Panc1 (cell line): ENCODE measurements at places on chromosomes 4 and X. TPM values are rescaled to one million over a fixed set of nuclear protein-coding genes. Genes with fewer than 3 reads are reported as not detected.
A peak's percentile ranks its signal among the peaks of the same experiment; 100 is the strongest.

DNA sequence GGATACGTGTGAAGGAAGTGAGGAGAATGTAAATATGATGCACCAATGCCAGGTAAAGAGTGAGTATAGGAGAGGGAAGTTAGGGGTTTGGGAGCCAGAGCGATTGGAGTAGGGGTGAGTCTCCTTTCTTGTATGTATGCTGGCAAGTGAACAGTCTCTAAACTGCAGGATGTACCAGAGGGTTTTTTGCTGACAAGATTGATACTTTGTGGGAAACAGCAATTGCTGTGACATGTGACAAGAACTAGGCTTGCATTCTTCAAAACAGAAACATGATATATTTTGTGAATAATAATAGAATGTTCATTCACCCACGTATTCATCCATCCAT is 706 bp downstream of the CHIC1 start:
- no peak for DNase-seq

- DNase-seq: peak; percentile 10
Observed at GRCh38 chr4:80538276-80538926, 202.9 kb downstream of the CFAP299 start.

Gene ZFYVE28
- total RNA-seq: 11.9 TPM

DNA sequence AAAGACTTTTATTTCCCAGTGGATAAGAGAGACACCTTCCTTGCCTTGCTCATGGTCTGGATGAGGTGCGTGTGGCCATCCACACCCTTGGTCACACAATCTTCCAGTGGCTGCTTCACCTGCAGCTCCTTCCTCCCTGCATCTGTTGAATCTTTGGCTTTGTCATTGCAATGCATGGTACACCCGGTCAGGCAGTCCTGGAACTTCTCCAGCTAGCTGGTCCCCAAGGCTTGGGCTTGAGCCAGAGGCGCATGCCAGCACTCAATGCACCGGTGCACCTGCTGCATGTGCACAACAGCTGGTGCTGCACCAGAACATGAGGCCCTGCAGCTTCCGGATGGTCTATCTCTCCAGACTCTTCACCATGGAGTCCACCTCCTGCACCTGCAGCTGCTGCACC is 31.7 kb downstream of the SCML1 start:
- no peak for DNase-seq

DNA sequence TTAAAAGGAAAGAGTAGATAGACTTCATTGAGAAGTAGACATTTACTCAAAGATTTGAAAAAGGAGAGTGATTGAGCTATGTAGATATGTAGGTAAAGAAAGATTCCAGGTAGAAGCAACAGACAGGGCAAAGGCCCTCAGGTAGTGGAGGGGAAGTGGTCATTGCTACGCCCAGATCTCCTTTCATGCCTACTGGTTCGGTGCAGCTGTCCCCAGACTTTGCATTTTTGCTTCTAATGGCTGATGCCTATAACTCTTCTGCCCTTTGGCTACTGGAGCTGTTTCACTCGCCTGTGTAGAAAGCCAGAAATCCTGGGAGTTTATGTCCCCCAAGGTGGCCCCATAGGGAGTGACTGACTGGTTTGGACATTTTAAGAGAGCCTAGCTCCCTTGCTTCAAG is 16.9 kb upstream of the ARMCX2 start:
- DNase-seq: no peak

Gene VCX3B
- not detected for total RNA-seq

Gene MSMO1
- total RNA-seq: 53.9 TPM

- DNase-seq: no peak
Observed at GRCh38 chrX:114717921-114718320, 134.0 kb downstream of the HTR2C start.

DNA sequence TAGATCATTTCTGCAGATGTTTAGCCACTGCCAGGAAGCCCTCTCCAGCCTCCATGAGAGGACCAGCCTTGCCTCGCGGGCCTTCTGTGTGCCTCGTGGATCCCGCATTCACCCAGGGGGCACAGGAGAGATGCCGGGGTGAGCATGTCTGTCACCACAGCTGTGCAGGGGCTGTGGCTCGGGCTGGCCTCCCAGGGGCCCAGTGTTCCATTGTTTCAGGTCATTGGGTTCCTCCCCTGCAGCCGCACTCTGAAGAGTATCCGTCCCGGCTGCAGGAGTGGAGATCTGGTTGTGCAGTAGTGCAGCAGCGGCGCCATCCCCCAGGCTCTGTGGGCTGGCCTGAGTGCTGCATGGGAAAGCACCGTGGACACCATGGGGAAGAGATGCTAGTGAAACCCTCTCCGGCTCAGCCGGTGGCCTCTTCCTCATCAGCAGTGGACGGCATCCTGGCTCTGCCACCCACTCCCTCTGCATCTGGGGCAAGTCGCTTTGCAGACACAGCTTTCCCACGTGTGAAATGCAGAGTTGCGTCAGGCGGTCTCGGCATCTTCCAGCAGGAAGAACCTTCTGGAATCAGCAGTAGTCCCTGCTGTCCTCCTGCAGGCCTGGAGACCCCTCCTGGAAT is 29.1 kb downstream of the TBC1D14 start:
- no peak for DNase-seq

GRCh38 chr4:25760518-25761157 is 102.2 kb downstream of the SEL1L3 start:
- DNase-seq: no peak

Gene MAGEA3
- 0.21 TPM for total RNA-seq

Gene RASGEF1B
- not detected for total RNA-seq

DNA sequence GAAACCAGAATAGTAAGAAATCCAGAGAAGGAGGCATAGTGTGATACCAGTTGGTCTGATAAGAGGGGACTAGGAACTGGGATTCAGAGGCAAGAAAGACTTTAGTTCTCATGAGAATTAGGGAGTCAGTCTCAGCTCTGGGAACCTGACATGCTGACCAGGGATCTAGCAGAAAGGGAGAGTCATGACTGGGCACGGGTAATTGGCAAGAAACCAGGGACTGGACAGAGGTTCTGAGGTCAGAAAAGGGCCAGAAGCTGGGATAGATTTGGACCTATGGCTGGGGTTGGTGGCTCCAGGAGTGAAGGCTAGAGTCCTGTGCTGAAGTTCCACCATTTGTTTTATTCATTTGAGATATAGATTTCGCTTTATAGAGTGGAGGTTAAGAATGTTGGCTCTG is 110.2 kb upstream of the C1GALT1C1 start:
- DNase-seq: no peak

GRCh38 chr4:13641084-13641483 is 13.6 kb upstream of the BOD1L1 start:
- no peak for DNase-seq

DNA sequence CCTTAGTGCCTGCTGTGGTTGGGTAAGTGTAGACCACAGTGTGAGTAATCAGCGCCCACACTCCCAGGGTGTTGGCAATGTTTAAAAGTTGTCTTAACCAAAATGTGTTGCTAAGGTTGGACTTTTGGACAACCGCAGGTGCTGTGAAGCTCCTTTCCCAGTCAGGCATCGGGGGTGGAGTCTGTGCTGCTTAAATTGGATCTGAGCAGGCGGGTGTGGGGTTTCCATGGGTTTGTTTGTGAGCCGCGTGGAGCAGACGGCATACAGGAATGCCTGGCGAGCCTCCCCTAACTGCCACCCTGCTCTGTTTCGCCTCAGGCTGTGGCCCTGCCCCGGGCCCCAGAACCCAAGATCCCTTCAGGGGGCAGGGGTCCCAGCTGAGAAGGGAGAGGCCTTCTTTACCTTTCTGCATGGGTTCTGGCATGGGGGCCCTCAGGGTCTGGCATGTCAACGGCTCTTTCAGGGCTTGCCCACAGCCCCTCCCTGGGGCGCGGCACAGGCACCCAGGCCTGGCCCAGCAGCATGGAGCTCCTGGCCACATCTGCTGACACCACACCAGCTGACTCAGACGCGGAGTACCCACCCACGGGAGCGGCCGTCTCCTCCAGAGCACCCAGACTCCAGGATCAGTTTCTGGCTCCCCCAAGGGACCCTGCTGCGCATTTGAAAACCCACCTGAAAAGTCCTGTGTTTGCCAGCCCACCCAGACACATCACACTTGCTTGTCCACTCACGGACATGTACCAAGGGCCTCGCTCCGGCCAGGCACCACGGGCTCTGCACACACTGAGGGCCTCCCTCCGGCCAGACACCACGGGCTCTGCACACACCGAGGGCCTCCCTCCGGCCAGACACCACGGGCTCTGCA is 5.1 kb upstream of the SPON2 start:
- DNase-seq: no peak

DNA sequence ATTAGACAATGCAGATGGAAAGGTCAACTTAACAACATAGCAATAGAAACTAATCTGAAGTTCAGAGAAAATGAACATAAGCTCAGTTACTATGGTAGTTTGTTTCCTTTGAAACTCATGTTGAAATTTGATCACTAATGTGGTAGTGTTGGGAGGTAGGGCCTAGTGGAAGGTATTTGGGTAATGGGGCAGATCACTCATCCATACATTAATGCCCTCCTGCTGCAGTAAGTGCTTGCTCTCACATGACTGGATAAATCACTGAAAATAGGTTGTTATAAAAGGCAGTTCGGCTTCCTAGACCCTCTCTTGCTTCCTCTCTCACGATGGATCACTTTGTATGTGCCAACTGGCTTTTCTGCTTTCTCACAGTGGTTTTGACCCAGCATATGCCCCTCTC is 567.4 kb upstream of the GALNT7 start:
- DNase-seq: no peak

Gene TLR8
- total RNA-seq: not detected

DNA sequence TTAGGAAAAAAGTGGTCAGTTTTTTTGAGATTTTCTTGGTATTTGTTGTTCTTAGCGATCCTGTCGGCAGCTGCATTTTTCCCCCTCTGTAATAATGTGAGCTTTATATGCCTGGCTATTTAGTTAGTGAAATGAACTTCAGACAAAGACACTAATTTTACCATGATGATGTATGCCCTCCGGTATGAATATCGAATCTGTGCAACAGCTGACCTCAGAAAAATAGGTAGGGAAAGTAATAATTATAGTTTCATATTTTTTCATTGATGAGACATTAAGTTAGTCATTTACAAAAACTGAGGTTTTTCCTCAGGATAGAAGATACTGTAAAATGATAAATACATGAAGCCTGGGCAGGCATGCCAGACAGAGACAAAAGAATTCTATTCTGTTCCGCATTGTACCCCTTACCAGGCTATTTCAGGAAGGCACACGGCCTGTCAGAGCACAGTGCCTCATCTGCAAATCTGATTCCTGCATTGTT is 155.8 kb downstream of the SHROOM3 start:
- DNase-seq: no peak

- no peak for DNase-seq
Observed at GRCh38 chr4:15901998-15902397, 36.5 kb downstream of the FGFBP1 start.

GRCh38 chr4:47913861-47914219 is 543 bp downstream of the NFXL1 start:
- no peak for DNase-seq

GRCh38 chr4:173943547-173943946 is 339.9 kb downstream of the FBXO8 start:
- no peak for DNase-seq

Gene TMEM255A
- 0.31 TPM for total RNA-seq

Gene GNRHR
- not detected for total RNA-seq

DNA sequence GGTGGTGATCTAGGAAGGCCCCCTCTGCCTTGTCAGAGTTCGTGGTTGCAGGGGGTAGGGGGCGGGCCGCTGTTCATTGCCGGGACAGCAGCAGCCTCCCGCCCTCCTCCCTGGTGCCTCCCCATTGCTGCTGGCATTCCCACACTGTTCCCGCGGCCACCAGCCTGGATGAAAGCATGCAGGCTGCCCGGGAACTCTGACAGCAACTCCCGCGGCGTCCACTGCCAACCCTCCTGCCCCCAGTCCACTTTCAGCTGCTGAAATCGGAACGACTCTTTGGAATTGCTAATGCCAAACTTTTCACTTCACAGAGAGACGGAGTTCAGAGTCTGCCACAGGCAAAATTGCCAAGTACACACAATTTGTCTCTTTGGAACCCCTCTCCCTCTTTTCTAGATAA is 121.9 kb downstream of the BEND2 start:
- DNase-seq: no peak

GRCh38 chr4:72340803-72341431 is 228.1 kb downstream of the ADAMTS3 start:
- DNase-seq: no peak

Gene AR
- 0.05 TPM for total RNA-seq

- DNase-seq: no peak
Observed at GRCh38 chr4:94978904-94979303, 221.1 kb downstream of the BMPR1B start.

- no peak for DNase-seq
Observed at GRCh38 chr4:145694929-145695328, 15.0 kb downstream of the C4orf51 start.

GRCh38 chr4:47012676-47013075 is 18.7 kb upstream of the GABRB1 start:
- DNase-seq: no peak

DNA sequence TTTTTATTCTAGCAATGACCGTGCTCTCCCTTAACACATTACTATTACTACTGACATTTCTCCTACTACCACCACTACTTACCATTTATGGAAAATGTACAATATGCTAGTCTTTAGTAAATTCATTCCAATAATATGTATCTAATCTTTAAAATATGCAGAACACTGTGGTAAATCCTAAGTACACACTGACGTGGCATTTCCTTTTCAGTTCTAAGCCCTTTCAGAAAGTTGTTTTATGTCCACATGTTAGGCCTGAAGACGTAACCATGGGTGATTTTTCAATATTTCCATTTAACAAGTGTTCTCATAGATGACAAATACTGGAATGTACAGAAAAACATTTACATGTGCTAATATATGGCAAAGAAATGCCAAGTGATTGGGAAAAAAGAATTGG is 268.6 kb upstream of the SLIT2 start:
- DNase-seq: no peak

GRCh38 chr4:7423391-7423790 is 11.3 kb downstream of the PSAPL1 start:
- DNase-seq: no peak

Gene CSN2
- not detected for total RNA-seq

DNA sequence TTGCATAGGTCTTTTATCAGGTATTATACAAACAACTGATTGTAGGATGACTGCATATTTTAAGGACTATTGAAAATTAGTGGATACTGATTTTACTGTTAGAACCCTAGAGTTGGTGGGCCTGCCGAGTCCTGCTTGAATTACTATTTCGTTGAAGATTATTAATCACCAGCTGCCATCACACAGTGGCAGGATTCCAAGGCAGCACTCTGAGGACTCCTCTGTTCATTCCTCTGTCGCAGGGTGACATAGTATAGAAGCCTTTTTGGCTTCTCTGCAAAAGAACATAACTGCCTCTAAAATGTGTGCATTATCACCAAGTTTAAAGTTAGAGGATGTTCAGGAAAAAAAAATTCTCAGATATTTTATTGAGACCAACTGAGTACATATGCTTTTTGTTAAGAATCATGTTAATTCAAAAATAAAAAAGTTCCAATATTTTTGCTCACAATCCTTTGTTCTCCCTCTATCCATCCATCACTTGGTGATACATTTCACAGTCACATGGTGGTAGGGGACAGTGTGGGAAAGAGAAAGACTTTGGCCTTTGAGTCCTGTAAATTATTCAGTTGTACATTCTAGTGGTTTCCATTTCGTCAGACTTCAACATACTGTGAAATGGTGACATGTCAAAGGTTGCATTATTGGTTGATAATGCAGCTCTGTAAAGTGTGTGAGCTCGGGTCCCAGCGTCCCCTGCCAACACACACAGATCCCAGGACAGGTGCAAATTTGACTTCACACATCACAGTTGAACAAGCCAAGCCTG is 332.5 kb downstream of the GRID2 start:
- no peak for DNase-seq

GRCh38 chr4:80566203-80566872 is 230.8 kb downstream of the CFAP299 start:
- no peak for DNase-seq

Gene KLHL4
- 27.6 TPM for total RNA-seq
